Fibroblast of villous mesenchyme (primary cell): ENCODE measurements at places on chromosomes 5 and 9. TPM values are rescaled to one million over a fixed set of nuclear protein-coding genes. Genes with fewer than 3 reads are reported as not detected.

ARID3C gene
- total RNA-seq, result 0.32 TPM in 1 of 2 replicates, not detected in the other

PNPLA7 gene
- 0.64 and 1.3 TPM in 2 replicates for total RNA-seq

CDKN2B gene
- 43.2 and 58.3 TPM in 2 replicates for total RNA-seq

TLR4 gene
- total RNA-seq, result 8.4 and 18.1 TPM in 2 replicates

OLFML2A gene
- total RNA-seq, result 4.3 and 5.5 TPM in 2 replicates

MEIKIN gene
- not detected in 2 replicates for total RNA-seq

KLF9 gene
- total RNA-seq, result 34.5 and 37.1 TPM in 2 replicates

PDCD1LG2 gene
- total RNA-seq, result 31.6 and 59.6 TPM in 2 replicates

HSPB3 gene
- 1.7 and 6.1 TPM in 2 replicates for total RNA-seq

GRAMD2B gene
- total RNA-seq, result 61.8 and 113 TPM in 2 replicates

TLE1 gene
- 33.5 and 39.3 TPM in 2 replicates for total RNA-seq

CRB2 gene
- total RNA-seq, result under 0.01 TPM in 1 of 2 replicates, not detected in the other

PCAT7 gene
- total RNA-seq, result 0.43 and 0.64 TPM in 2 replicates

NR5A1 gene
- total RNA-seq, result not detected in 2 replicates

BARX1 gene
- total RNA-seq, result not detected in 2 replicates

HTR4 gene
- not detected in 2 replicates for total RNA-seq

C9orf50 gene
- total RNA-seq, result 0.32 TPM in 1 of 2 replicates, not detected in the other

IFNB1 gene
- not detected in 2 replicates for total RNA-seq

TESK1 gene
- total RNA-seq, result 13.0 and 13.2 TPM in 2 replicates

FBP2 gene
- total RNA-seq, result not detected in 2 replicates

RASEF gene
- 0.43 and 0.97 TPM in 2 replicates for total RNA-seq

LCN15 gene
- not detected in 2 replicates for total RNA-seq

RFESD gene
- total RNA-seq, result 1.6 and 2.6 TPM in 2 replicates

OR1L6 gene
- total RNA-seq, result not detected in 2 replicates

NKD2 gene
- total RNA-seq, result 2.2 and 4.2 TPM in 2 replicates
